Right cardiac atrium (tissue), 5 donors: ENCODE measurements at places on chromosomes 11 and 22.

DNA sequence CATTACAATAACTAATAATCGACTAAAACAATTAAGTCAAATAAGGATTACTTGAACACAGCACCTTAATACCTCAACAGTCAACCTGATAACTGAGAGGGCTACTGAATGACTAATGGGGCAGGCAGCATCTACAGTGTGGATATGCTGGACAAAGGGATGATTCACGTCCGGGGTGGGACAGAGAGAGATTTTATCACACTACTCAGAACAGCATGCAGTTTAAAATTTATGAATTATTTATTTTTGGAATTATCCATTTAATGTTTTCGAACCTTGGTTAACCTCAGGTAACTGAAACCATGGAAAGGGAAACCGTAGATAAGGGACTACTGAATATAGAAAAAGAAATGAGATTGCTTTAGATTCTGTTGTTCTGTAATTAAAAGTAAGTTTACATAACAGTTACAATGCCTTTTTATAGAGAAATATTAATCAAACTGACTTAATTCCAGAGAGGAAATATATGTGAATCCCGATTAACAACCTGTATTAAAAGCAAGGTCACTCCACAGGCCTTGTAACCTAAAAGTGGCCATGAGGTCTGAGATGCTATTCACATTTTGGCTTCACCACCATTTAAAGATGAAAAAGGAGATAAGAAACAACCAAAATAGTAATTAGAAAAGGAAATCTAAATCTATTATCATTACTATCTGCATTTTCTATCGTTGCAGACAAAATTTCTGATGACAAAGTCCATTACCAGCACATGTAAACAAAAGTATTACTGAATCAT is 119.0 kb upstream of the TP53AIP1 start:
- no peak for DNase-seq

GRCh38 chr22:50061824-50062355 is 3.8 kb upstream of the TTLL8 start:
- no peak for DNase-seq

DNA sequence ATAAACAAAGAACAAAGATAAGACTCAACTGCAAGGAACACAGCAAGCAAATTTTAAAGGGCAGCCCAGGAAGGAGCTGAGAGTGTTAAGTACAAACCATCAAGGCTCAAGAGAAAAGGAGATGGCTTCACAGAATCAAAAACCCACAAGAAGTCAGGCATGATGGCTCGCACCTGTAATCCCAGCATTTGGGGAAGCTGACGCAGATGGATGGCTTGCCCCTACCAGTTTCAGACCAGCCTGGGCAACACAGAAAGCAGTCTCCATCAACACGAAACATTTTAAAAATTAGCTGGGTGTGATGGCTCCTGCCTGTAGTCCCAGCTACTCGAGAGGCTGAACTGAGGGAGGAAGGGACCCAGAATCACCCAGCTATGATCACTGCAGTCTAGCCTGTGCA is 32.6 kb downstream of the MAPK1 start:
- no peak for DNase-seq

- no peak for DNase-seq
These were observed 198.3 kb upstream of the PLET1 start for GRCh38 chr11:112459001-112459400.
